D341Med (cell line): ENCODE measurements at places on chromosomes 3 and 15.

DNA sequence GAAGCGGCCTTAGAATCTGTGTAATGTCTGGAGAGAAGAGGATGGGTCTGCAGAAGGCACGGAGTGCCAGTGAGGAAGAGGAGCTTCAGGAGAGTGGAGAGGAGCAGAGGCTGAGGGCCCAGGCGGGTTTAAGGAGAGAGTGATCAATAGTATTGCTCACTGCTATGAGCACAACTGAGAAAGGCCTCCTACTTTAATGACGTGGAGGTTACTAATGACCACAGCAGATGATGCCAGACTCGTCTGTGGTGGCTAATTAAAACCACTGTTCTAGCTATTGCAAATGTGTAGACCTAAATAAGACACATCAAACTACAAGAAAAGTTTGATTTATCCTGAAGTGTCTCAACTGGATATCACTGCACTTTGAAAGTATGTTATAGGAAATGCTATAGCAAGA, 33.2 kb downstream of the MTMR10 start:
- DNase-seq = no peak

GRCh38 chr15:73139041-73139743, 86.9 kb downstream of the NEO1 start:
- DNase-seq = no peak

- DNase-seq = peak; percentile 3
These were observed 48.7 kb upstream of the PCSK6 start for GRCh38 chr15:101538177-101538576.

DNA sequence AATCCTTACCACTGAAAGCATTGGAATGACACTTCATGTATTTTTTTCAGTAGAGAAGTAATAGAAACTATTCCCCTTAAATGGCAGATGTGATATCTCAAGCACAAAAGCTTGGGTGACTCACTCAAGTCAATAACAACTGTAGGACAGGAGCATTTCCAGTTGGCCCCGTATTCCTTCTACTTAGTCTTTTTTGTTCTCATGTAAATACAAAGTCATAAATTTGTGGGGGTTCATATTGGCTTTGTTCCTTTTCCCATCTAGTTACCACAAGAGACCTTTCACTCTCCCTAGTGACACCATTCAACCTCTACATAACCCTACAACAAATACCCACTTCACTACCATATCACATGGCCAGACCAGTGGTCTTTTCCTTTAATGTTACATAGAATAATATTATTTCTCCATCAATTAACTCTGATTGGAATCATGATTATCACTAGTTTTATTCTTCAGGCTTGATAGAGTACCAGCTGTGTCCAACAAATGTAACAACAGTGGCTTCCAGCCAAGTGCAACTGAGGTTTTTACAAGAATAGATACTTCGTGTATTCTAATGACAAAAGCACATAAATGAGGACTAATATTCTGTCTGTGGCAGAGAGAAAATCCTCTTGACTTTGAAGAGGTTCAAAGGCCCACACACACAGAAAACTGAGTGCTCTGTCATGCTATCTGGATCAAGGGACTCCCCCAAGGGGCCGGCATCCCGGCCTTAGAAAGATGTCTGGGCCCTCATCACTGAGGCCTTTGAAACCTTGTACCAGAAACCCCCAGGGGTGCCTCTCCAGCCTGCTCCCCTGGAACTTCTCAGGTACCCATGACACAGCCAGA, 94.0 kb upstream of the THBS1 start:
- no peak for DNase-seq

DNA sequence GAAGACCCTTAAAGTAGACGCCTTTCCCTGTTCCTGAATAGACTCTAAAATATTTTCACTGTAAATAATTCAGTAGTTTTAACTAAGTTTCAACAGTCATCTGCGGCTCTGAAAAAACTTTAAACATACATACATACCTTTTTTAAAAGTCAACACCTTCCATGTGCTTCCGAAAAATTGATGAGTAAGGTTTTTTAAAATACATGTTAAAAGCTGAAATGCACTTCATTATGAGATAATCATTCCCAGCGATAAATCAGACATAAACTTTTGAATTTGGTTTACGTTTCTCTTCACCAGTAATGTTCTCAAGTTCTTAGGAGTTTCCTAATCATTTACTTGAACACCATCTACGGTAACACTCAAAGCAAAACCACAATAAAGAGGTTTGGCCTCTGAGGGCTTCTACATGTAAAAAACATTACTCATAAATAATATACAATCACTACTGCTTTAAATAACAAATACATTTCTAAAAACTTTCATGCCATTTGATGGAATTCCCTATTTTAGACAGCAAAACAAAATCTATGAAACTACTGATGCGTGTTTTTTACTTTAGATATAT, 403.5 kb downstream of the SHQ1 start:
- DNase-seq = no peak

DNA sequence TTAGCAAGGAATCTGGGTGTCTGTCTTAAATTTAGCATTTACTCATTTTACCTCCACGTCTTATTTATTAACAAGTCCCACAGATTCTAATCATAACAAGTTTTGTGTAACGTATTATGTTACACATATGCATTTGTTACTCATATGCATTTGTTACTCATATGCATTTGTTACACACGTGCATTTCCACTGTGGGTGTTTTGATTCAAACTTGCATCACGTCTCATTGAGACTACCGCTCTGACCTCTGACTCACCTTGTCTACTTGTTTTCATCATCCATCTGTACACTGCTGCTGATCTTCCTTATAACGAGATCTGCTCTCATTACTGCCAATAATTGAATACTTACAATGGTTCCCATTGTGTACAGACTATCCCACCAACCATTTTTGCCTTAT, 1141.4 kb downstream of the TBL1XR1 start:
- DNase-seq = no peak

DNA sequence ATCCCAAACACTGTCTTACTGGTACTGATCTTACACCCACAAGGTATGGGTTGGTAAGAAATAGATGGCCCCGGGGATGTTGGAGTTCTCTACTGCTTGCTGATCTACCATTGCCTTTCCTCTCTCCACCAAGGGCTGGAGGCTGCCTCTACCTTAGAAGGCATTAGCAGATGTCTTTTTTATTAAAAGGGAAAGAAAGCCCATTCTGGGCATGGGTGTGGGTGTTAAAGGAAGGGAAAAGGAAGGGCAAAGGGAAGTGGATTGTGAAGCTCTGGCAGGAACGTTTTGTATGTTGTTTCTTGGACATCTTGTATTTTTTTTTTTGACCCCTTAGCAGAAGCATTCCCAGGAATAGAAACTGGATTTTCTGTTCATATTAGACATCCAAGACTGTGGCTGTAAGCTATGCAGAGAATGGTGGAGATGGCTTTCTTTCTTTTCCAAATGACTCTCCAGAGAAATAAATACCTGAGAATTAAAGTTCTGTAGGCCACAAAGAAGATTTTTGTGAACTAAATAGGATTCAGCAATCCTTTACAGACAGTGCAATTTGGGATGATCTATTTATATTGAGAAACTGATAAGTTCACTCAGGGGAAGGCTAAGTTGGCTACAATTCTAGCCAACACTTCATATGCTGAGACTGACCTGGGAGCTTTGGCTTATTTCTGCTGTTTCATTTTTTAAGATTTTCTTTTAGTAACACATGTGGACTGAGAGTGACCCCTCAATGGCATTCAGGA, 108.8 kb downstream of the TOP2B start:
- DNase-seq = no peak

DNA sequence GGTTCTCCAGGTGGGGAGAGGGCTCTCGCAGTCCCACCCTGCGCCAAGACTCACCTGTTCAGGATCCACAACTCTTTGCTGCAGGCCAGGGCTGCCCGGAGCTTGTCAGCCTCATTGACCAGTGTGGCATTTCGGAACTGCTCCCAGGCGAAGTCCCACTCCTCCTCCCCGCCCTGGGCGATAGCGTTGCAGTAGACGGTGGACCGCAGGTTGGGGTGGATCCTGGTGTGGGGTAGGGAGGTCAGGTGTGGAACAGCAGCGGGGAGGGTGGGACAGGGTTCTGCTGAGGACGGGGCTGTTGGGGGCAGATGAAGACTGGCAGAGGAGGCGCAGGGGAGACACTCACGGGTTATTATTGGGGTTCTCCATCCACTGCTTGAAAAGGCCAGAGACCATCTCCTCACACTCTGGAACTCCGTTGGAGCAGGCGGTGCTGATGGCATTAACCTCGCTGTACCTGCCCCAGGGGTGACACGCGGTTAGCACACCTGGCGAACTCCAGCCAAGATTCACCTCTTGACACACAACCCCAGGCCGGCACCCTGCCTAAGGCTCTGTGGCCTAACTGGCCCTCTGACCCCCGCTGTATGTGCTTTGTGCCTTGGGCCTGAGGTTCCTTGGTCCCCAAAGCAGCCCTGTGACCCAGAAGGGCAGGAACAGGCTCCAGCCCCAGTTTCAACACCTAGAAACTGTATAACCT, 16.1 kb downstream of the MESP2 start:
- peak; percentile 14 for DNase-seq

DNA sequence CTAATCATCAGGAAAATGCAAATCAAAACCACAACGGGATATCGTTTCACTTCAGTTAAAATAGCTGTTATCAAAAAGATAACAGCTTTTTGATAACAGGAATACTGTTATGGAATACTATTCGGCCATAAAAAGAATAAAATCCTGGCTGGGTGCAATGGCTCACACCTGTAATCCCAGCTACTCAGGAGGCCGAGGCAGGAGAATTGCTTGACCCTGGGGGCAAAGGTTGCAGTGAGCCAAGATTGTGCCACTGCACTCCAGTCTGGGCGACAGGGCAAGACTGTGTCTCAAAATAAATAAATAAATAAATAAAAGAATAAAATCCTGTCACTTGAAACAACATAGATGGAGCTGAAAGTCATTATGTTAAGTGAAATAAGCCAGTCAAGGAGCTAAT, 178.1 kb upstream of the TSC22D2 start:
- DNase-seq = no peak

GRCh38 chr3:46599590-46599989, 12.7 kb upstream of the FAM240A start:
- no peak for DNase-seq

DNA sequence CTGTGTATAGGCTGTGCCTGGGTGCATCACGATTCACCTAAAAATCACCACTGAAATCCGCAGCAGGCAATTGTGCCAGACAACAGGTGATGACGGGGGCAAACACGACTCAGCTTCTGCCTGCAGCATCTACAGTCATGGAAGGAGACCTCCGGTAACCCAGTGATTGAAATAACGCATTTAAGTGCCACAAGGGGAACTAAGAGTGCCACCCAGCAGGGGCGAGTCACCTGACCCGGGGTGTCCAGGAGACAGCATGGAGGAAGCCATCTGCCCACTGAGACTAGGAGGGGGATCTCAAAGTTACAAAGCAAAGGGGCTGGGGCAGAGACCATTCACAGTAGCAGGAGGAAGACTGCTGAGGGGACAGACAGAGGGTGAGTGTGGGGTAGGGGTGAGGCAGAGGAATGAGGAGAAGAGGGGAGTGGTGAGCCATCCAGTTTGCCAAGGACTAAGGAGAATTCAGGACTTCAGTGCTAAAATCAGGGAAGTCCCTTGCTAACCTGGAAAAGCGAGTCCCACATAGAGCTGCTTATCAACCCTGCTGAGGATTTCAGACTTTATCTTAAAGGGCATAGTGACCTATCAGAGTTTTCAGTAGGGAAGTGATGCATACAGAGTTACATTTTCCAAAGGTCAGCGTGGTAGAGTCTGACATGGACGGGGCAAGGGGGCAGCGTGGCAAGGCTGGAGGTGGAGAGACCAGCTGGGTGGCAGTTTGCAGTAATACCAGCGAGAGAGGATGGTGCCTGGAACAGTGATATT, 256.7 kb upstream of the HES1 start:
- no peak for DNase-seq

DNA sequence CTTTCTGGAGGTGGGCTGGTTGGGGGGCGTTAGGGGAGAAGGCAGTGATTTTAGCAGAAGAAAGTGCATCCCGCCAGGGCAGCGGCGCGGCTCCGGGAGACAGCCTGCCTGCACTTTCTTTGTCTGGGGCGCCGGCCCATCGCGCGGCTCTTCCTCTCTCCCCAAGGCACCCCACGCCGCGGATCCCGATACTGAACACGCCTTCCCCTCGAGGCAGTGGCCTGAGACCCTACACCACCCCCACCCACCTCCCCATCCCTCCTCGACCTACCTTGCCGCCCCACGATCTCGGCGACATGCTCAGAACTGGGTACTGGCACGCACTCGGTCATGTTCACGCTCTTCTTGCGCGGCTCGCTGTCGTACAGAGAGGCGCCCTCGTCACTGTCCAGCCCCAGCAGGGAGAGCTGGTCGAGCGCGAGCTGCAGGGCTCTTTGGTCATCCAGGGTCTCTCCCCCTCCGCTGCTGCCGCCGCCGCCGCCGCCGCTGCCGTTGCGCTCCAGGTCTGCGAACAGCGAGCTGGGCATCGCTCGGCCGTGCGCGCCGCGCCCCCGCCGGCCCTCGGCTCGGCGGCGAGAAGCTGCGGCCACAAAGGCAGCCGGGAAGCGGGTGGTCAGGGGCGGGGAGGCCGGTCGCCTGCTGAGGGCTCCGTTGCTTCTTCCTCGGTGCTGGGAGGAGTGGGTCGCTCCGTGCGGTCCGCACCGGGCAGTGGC, 483 bp downstream of the MEX3B start:
- peak; percentile 61 for DNase-seq

GRCh38 chr3:89562373-89562772, 455.0 kb downstream of the EPHA3 start:
- no peak for DNase-seq

- DNase-seq = no peak
These were observed 8.3 kb downstream of the DAPK2 start for GRCh38 chr15:64037966-64038365.

GRCh38 chr3:11084098-11084497, 70.2 kb upstream of the HRH1 start:
- DNase-seq = no peak

DNA sequence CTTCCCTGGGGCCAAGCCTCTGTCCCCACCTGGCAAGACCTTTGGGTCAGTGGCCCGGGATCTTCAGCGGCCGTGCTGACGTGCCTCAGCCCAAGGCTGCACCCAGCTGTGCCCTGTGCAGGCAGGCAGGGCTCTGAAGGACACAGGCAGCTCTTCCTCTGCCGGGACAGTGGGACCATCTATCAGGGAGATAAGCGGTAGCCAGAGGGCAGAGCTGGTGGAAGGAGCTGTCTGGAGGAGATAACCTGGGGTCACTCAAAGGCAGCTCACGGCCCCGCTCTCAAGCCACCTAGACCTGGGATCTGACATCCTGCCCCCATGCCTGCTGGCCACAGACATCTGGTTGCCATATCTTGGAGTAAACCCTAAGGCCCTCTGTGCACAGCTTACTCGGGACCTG, 27.3 kb downstream of the DUSP7 start:
- no peak for DNase-seq

DNA sequence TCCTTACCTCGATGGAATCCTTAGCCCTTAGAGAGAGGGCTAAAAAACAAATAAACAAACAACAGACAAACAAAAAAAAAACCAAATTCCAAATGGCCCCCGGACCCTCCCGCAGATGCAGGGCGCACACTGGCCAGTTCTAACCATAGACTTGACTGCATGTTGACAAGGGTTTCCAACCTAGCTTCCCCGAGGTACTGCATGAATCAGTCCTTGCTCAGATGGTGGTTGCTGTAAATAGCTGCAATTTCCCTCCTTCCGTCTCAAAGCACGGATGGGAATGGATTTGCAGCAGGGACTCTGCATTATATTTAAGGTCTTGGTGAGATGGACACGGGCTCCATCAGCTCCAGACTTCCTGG, 162.8 kb downstream of the CD47 start:
- peak; percentile 34 for DNase-seq
